ENCODE measurements at places on chromosomes 16 and 17. TPM values are rescaled to one million over a fixed set of nuclear protein-coding genes. Genes with fewer than 3 reads are reported as not detected.
A peak's percentile ranks its signal among the peaks of the same experiment; 100 is the strongest.

Gene NPIPA2
- total RNA-seq = not detected

Gene KCNJ18
- not detected for total RNA-seq

Gene SLC6A2
- not detected for total RNA-seq

Gene CYGB
- 5.2 TPM for total RNA-seq

Gene CCL11
- not detected for total RNA-seq

Gene PFAS
- 60.1 TPM for total RNA-seq

DNA sequence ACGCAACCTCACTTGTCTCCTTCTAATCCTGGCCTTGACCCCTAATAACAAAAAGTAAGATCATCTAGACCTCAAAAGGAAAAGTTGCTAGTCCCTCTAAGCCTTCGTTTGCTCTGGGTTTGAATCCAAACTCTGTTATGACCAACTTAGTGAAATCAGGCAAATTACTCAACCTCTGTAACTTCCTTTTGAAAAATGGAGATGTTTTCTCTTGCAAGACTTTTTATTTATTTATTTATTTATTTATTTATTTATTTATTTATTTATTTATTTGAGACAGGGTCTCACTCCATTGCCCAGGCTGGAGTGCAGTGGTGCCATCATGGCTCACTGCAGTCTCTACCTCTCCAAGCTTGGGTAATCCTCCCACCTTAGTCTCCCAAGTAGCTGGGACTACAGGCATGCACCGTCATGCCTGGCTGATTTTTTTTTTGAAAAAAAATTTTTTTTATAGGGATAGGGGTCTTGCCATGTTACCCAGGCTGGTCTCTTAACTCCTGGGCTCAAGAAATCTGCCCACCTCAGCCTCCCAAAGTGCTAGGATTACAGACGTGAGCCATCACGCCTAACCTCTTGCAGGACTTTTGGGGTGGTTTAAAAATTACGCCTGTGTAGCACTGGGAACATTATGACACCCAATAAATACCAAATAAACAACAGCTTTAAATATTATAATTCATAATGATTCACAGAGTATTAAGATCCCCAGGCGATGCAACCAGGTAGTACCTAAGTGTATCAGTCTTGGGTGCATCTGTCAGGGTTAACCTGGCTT is 63.4 kb downstream of the PITPNC1 start:
- DNase-seq = no peak

DNA sequence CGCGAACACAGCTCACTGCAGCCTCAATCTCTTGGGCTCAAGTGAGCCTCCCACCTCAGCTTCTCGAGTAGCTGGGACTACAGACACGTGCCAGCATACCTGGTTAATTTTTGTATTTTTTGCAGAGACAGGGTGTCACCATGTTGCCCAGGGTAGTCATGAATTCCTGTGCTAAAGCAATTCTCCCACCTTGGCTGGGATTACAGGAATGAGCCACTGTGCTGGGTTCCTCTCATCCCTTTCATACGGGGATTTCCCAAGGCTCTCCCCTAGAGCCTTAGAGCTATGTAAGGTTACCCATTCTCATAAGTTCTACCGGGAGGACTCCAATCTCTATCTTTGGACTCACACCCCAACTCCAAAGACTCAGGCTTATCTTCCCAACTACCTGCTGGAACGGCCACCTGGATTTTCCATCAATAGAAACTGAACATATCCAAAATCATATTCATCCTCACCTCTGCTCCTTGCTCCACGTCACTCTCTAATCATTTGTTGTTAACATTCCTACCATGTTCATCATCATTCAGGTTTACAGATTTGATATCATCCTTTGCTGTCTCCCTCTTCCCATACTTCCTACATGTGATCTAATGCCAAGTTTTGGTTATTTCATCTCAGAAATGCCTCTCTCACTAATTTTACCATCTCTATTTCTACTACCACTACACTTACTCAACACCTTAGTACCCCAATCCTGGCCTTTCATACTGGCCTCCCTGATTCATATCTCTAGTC is 92.5 kb downstream of the NCOR1 start:
- no peak for DNase-seq

DNA sequence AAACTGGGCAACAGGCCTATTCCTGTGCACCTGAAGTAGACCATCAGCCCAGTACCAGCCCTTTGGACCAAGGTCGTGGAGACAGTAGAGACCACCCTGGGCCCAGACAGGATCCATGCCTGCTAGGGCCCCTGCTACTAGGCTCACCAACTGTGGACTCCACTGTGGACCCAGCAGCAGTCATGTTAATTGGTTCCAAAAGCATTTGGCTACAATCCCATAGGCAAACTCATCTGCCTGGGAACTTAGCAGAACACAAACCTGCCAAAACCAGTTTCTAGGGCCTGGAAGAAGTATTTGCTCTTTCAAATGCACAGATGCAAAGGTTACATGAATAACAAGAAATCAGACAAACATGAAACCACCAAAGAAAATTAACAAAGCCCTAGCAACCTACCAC is 53.1 kb downstream of the ACSM2A start:
- DNase-seq = no peak

DNA sequence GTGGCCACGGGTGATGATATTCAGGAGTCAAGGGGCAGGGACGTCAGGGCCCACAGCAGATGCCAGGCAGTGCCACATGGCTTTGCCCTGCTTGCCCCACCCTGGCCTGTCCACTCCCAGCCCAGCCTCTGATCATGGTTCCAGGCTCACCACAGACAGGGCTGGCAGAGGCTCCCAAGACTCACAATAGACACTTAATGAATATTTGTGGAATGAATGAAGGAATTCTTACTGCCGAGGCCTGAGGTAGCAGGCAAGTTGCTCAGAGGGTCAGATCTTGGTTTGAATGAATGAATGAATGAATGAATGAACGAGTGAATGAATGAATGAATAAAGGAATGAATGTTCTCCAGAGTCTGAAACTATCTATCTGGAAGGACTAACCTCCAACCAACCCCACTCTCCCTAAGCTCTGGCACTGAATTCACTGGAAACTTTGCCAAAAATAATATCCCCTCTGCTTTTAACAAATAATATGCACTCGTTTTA is 60.9 kb downstream of the RAI1 start:
- DNase-seq = no peak

DNA sequence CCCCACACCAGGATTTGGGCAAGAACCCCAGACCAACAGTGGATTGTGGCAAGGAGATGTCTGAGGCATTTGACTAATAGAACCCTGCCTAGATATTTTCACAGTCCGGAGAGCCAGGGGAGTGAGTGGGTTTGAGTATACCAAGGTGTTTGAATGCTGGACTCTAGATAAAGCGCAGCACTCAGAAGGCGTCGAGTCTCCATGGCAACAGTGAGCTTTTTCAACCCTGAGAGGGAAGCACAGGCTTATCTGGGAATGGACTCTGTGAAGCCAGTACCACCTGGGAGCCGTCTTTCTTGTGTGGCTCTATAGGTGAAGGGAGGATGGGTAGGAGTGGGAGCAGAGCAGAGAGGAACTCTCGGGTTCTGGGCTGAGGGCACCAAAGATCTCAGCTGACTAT is 147.0 kb downstream of the SHISA6 start:
- DNase-seq = no peak

- DNase-seq = no peak
Observed at GRCh38 chr17:83170571-83171260, 91.3 kb downstream of the METRNL start.

DNA sequence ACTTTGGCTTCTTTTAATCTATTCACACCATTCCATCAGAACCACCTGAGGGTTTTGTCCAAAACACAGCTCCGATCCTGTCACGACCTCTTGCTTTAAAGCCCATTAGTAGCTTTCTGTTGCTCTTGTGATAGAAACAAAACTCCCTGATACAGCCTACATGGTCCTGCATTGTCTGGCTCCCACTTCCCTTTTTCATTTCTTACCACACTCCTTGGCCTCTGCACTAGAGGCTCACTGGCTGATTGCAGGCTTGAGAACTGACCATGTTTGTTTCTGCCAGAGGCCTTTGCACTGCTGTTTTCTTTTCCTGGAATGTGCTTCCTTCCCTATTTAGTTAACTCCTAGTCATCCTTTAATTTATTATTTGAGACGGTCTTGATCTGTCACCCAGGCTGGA is 23.7 kb downstream of the IST1 start:
- DNase-seq = no peak

- DNase-seq = no peak
Observed at GRCh38 chr16:50833929-50834328, 92.0 kb downstream of the CYLD start.

DNA sequence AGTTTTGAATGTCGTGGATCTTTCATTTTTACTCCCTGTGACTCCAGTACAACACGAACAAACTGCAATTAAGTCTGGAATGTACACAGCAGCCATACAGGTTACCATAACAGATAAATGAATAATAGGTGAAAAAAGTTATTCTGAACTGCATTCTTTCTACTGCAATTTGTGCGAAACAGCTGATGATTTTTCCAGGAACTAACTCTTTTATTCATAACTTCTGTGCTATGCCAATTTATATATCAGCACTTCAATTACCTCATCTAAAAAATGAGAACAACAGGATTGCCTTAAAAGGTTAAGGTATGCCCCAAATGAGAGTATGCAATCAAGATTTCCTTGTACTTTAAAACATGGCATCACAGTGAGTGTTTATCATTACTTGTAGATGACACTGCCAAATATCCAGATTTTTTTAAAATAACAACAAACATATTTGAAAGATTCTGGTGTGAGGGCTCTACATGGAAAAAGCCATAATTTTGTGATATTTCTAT is 238.9 kb downstream of the CDH8 start:
- DNase-seq = no peak

GRCh38 chr17:4881761-4882555 is 17.4 kb upstream of the C17orf107 start:
- no peak for DNase-seq

GRCh38 chr16:24027466-24027865 is 191.7 kb downstream of the PRKCB start:
- no peak for DNase-seq

DNA sequence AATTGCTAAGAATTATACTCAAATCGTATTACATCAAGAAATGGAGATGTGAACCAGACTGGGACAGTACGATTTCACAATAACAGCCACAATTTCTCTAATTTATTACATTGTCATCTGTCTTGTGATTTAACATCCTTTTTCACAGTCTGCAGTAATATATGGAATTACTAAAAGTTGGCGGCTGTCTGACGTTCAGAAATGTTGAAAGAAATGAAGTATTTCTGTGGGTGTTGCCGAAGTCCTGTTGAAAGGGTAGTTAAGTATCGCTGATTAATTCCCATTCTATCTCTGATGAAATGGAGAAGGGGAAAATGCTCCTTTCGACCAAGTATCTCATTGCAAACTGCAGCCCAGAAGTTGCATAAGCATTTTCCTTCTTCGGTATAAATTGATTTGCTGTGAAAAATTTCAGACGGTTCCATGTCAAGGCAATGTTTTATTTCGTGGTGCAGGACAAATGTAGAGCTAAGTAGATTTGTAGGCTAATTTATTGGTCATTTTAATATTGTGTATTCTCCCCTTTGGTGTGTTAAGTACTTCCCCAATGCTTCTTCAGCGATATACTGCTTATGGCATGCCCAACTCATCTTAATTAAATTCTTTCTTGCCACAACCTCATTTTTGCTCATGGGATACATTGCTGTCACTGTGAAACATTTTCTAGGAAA is 775.2 kb upstream of the RBFOX1 start:
- no peak for DNase-seq

DNA sequence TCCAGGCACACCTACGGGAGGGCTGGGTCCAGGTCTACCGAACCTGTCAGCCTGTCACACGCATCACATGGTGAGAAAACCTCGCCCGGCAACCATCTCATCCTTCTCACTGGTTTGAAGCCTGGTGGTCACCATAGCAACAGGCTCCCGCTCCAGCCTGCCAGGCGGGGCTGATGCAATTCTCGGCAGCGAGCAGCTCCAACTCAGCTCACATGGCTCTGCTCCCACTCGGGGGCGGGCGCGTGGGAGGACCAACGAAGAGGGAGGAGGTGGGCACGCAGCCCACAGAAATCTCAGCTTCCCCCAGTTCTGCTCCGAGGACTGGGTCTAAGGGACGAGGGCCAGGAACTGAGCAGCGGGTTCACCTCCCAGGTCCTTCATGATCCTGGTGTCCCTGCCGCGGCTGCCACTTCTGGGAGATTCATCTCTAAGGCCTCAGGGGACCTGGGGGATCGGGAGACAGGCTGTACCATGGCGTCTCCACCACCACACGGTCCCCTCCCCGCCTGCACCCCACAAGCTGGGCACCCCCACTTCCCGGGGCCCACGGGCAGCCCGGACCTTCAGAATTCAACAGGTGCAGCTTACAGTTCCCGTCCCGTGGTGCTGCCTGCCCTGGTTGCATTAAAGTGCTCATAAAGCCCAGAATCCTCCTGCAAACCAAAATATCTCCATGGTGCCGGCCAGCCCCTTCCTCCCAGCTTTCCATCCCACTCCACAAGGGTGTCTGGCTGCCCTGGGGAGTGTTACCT is 25.8 kb downstream of the ABR start:
- no peak for DNase-seq

DNA sequence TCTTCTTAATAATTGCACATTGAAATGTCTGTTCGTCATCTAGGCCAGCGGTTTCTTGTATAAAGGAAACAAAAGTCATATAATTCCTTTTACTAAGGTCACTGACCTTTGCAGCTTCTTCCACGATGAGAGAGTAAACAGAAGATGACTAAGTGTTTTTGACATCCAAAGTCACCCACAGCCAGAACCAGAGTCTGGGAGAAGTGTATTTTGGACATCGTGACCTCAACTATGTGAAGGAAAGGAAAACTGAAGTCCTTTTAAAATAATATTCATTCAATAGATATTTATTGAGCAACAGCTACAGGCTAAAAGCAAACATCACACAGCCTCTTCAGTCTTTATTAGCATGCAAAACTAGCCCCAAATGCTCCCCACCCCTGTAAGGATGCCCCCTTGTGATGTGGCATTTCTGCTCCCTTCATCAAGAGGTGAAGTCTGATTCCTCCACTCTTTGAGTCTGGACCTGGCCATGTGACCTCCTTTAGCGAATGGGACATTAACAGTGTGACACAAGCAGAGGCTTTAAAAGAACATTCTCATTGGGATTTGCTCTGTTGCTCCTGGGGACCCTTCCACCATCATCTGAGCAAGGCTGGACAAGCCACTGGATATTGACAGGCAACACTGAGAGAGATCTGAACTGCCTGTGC is 8.1 kb upstream of the PMP22 start:
- DNase-seq = peak; percentile 91

- peak; percentile 42 for DNase-seq
Observed at GRCh38 chr16:72371307-72372086, 199.5 kb upstream of the PMFBP1 start.

- DNase-seq = no peak
Observed at GRCh38 chr16:31464348-31464769, 5.1 kb downstream of the ARMC5 start.

All from SJSA1 (cell line).